ENCODE measurements at places on chromosomes 16 and 17. TPM values are rescaled to one million over a fixed set of nuclear protein-coding genes. Genes with fewer than 3 reads are reported as not detected.

KAT8 gene
- 41.2 TPM for total RNA-seq

CCDC154 gene
- total RNA-seq = 0.16 TPM

FNDC8 gene
- total RNA-seq = not detected

CMTR2 gene
- total RNA-seq = 50.4 TPM

PPP1R27 gene
- not detected for total RNA-seq

MEOX1 gene
- total RNA-seq = not detected

NGFR gene
- total RNA-seq = 3.3 TPM

KRTAP4-1 gene
- total RNA-seq = not detected

ZNF287 gene
- total RNA-seq = 34.9 TPM

SCGB1C2 gene
- total RNA-seq = not detected

KRTAP3-1 gene
- not detected for total RNA-seq

TXNDC17 gene
- 13.3 TPM for total RNA-seq

UTS2R gene
- not detected for total RNA-seq

ESRP2 gene
- total RNA-seq = not detected

GRIN2C gene
- 0.47 TPM for total RNA-seq

ORAI3 gene
- 5.5 TPM for total RNA-seq

CBLN1 gene
- 1.7 TPM for total RNA-seq

SCN4A gene
- total RNA-seq = not detected

TEKT5 gene
- 1.2 TPM for total RNA-seq

PMP22 gene
- 12.0 TPM for total RNA-seq

ZNF205 gene
- total RNA-seq = 18.9 TPM

MFAP4 gene
- total RNA-seq = 0.47 TPM

WIPF2 gene
- 8.0 TPM for total RNA-seq

TP53TG3 gene
- not detected for total RNA-seq

NHLRC4 gene
- total RNA-seq = 0.31 TPM

SOCS1 gene
- not detected for total RNA-seq

FBXW10 gene
- 0.47 TPM for total RNA-seq

CDC42EP4 gene
- total RNA-seq = 84.2 TPM

PRCD gene
- 1.9 TPM for total RNA-seq

SLC47A1 gene
- 3.1 TPM for total RNA-seq

RPRML gene
- total RNA-seq = 16.1 TPM

GAS2L2 gene
- total RNA-seq = 0.16 TPM

TPSD1 gene
- not detected for total RNA-seq

KRT12 gene
- not detected for total RNA-seq

FOXL1 gene
- total RNA-seq = 0.47 TPM

RHBDL1 gene
- total RNA-seq = 1.4 TPM

CHAD gene
- total RNA-seq = not detected

KRT28 gene
- total RNA-seq = not detected

MT1E gene
- 12.8 TPM for total RNA-seq

KCNJ12 gene
- 3.4 TPM for total RNA-seq

KIF2B gene
- not detected for total RNA-seq

EARS2 gene
- total RNA-seq = 29.3 TPM

LGALS9B gene
- not detected for total RNA-seq

NKIRAS2 gene
- total RNA-seq = 31.5 TPM

TBX21 gene
- not detected for total RNA-seq

ATP2C2 gene
- 7.0 TPM for total RNA-seq

C1QTNF8 gene
- not detected for total RNA-seq

RHOT1 gene
- 131 TPM for total RNA-seq

All from occipital lobe (tissue), 3 donors.